Activated CD4-positive, alpha-beta T cell treated with anti-CD3 and anti-CD28 coated beads, Interleukin-2, amount 50 U/mL, for 24 hours (primary cell): ENCODE measurements at places on chromosomes 12 and 14.

DNA sequence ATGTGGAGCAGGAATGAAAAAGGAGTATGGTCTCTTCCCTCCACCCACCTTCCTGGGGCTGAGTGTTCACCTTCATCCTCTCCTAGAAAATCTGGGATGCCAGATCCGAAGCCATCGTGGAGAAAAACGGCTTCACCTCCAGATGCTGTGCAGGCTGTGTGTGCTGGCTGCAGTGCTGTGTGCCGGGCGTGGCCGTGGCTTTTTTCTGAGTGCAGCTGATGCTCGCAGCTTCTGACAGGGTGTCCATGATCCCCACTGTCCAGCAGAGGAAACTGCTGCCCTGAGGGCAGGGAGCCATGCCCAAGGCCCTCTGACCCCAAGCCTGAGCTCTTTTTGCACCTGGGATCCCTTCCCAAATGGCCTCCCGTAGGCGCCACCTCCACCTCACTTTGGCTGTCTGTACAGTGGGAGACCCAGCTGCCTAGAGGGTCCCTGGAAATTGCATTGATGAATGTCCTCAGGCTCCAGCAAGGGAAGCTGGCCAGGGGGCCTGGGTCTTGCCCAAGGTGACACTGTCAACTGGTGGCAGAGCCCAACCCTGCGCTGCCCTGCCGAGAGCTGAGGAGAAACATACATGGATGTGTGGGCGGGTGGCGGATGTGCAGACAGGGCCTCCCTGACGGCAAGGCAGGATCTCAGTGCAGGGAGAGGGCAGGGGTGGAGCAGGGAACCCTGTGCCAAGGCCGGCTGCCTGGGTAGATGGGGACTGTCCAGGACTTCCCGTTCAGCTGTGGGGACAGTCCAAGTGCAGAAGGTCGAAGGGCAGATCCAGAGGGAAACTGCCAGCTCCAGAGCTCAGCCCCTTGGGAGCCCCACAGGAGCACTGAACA, 53.3 kb downstream of the BEGAIN start:
- DNase-seq: no peak

DNA sequence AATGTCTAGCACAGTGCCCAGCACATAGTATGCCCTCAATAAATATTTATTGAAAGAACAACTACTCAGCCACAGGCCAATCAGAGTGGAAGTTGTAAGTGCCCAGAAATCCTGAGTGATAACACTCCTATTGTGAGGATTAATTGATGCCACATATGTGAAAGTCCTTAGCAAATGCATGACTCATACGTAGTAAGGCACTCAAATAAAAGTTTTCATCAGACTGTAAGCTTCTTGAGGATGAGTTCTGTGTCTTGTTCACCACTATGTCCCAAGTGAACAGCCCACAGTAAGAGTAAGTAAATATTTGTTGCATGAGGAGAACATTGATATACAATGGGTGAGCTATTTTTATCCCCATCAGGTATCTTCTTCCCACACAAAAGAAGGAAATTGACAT, 24.7 kb upstream of the ANO6 start:
- no peak for DNase-seq

GRCh38 chr12:107007411-107007810, 20.5 kb upstream of the MTERF2 start:
- no peak for DNase-seq

GRCh38 chr14:50974118-50974517, 29.8 kb upstream of the PYGL start:
- no peak for DNase-seq

GRCh38 chr12:103462675-103463074, 33.1 kb downstream of the C12orf42 start:
- no peak for DNase-seq
